ENCODE measurements at places on chromosomes 12 and 14. TPM values are rescaled to one million over a fixed set of nuclear protein-coding genes. Genes with fewer than 3 reads are reported as not detected.

- H3K36me3 ChIP-seq: no peaks in the 10 kb centered on the region
- no peaks in the 10 kb centered on the region for H3K4me1 ChIP-seq
- no peaks in the 10 kb centered on the region for H3K27me3 ChIP-seq
- no peak overlapping the region for H3K4me3 ChIP-seq
- DNase-seq: no peak
These were observed 84.2 kb downstream of the GCH1 start for GRCh38 chr14:54818201-54819133.

DNA sequence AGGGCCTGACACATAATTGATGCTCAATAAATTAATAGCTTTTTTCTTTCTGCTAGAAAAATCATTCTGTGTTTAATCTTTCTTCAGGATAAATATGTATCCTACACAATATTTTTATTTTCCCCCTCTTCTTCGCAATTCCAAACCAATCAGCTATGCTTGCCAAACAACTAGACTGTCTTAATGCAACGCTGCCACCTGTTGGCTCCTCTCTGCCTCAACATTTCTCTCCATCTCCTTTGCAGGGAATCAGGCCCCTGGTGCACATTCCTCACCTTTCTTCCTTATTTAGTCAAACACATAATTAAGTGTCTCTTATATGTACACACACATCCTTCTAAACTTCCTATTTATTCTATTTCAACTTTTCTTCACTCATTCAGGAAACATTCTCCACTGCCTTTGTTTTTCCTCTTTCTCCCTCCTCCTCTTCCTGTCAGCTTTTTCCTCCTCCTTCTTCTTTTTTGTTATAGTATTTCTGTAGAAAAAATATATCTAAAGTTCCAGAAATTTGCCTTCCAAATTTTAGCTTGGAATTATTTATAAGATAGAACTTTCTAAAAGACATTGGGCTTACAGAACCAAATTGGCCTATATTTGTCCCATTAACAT lies 406.0 kb downstream of the PRKD1 start:
- H3K4me1 ChIP-seq: no peaks in the 10 kb centered on the region
- no peak overlapping the region for H3K4me3 ChIP-seq
- H3K27me3 ChIP-seq: no peaks in the 10 kb centered on the region
- no peak overlapping the region for H3K27ac ChIP-seq
- H3K36me3 ChIP-seq: no peaks in the 10 kb centered on the region

Gene CD163L1
- 2.2 TPM for total RNA-seq

Gene PLD4
- total RNA-seq: 0.78 TPM

Gene ANKS1B
- 1.9 TPM for total RNA-seq
